Naive B cell (primary cell): ENCODE measurements at places on chromosomes 6 and 20. TPM values are rescaled to one million over a fixed set of nuclear protein-coding genes. Genes with fewer than 3 reads are reported as not detected.

DNA sequence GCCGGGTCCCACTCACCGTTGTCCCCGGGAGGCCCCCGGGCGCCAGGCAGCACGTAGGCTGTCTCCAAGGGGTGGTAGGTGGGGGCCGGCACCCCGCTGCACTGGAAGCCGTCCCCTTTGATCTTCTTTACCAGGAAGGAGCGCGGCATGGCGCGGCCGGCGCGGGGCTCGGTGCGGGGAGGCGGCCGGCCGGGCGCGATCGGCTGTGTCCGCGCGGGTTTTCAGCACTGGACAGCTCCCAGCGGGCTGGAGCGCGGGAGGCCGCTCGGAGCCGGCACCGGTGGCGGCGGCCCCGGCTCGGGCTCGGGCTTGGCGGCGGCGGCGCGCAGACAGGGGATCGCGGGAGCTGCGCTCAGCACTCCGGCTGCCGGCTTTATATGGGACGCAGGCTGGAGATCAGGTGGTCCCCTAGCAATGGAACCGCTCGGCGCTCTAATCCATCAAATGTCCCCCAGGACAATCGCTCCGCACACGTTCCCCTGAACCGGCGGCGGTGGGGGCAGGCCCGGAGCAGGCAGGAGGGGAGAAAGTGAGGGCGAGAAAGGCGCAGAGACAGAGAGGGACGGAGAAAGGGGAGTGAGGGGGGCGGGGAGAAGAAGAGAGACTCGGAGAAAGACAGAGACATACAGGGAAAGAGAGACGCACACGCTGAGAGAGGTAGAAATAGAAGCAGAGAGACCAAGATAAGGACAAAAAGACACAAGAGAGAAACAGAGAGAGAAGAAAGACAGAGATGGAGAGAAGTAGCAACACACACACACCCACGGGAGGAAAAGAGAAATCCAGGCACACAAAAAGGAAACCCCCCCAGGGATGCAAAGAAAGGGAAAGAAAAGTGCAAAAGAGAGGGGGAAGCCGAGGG, at the start of gene SCRT2:
TSS of gene SCRT2 (minus strand) at position 350 of the 862 bp plus-strand sequence. CDS start at position 149, 201 bp downstream.
- H3K27me3 ChIP-seq: peaks cover 89% of the 10 kb centered on the region
- no peak within 1 kb of the TSS for H3K27ac ChIP-seq
- peak; percentile 24 for DNase-seq
- peaks cover 28% of the 10 kb centered on the region for H3K4me1 ChIP-seq

DNA sequence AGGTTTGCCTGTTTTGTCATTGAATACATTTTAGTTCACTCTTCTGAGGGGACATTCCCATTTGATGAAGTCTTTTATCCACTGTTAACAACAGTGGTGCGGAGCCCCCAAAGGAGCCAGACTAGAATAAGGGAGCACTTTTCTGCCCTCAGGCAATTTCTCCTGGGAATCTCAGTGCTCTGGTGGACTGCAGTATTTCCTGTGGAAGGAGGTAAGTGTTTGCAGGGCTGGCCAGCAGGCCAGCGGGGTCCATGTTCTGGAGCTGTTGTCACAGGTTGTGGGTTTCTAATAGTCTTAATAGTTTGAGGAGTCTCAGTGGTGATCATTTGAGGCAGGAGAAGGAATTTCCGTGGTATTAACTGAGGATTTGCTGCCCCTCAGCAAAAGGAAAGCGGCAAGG, 83.5 kb downstream of the ASXL1 start:
- H3K36me3 ChIP-seq: peaks cover 8% of the 10 kb centered on the region
- peaks cover 32% of the 10 kb centered on the region for H3K4me1 ChIP-seq
- no peak overlapping the region for H3K4me3 ChIP-seq
- H3K27me3 ChIP-seq: no peaks in the 10 kb centered on the region

GRCh38 chr6:88145298-88145963, 20.7 kb downstream of the CNR1 start:
- DNase-seq: no peak
- no peak overlapping the region for H3K4me3 ChIP-seq
- peaks cover 20% of the 10 kb centered on the region for H3K4me1 ChIP-seq
- H3K27me3 ChIP-seq: peaks cover 24% of the 10 kb centered on the region

DNA sequence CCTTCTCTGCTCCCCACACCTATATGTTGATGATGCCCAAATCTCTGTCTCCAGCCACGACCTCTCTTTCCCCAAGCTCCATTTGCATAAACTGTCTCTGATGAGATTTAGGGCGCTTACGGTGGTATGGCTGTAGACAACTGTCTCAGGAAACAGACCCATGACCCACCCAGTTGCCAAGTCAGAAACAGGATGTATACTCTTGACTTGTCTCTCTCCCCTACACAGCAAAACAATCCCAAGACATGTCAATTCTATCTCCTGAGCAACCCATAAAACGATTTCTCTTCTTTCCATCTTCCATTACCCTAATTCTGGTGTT, 13.9 kb downstream of the GNL1 start:
- H3K27me3 ChIP-seq: no peaks in the 10 kb centered on the region
- peak overlapping the region; percentile 96 for H3K27ac ChIP-seq
- H3K4me3 ChIP-seq: peak overlapping the region; percentile 85
- H3K4me1 ChIP-seq: peaks cover 33% of the 10 kb centered on the region
- peak; percentile 68 for DNase-seq

DNA sequence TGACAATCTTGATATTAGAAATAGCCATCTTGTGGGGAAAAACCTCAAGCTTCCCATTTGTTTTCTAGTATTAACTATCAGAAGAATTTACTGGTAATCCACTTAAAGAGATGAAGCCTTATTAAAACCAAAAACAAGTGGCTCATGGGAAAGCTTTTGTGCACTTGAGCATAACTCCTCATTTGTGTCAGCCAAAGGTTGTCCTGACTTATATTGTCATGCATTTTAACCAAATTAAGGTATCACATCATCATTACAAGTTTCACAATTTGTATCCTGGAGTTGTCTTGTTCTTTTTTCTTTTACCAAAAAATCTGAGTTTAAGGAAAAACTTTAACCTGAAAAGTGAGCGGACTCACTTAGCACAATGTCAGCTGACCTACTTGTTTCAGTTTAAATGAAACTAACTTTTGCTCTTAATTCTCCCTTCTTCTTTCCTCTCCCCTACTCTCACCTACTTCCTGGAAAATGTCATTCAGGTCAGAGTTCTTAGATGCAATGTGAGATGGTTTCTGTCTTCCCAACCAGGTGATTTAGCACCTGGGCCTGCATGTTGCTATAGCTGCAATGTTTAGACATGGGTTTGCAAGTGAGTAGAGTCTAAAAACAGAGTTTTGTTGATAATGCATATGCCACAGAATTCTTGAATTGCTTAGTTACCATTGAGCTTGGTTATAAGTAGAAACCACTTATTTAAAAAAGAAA, 82.8 kb downstream of the TNFAIP3 start:
- no peaks in the 10 kb centered on the region for H3K27me3 ChIP-seq
- H3K36me3 ChIP-seq: no peaks in the 10 kb centered on the region
- no peak overlapping the region for H3K4me3 ChIP-seq
- peak overlapping the region; percentile 18 for H3K27ac ChIP-seq
- DNase-seq: no peak
- H3K4me1 ChIP-seq: peaks cover 22% of the 10 kb centered on the region

SLC22A7 gene
- not detected for polyA plus RNA-seq

DNA sequence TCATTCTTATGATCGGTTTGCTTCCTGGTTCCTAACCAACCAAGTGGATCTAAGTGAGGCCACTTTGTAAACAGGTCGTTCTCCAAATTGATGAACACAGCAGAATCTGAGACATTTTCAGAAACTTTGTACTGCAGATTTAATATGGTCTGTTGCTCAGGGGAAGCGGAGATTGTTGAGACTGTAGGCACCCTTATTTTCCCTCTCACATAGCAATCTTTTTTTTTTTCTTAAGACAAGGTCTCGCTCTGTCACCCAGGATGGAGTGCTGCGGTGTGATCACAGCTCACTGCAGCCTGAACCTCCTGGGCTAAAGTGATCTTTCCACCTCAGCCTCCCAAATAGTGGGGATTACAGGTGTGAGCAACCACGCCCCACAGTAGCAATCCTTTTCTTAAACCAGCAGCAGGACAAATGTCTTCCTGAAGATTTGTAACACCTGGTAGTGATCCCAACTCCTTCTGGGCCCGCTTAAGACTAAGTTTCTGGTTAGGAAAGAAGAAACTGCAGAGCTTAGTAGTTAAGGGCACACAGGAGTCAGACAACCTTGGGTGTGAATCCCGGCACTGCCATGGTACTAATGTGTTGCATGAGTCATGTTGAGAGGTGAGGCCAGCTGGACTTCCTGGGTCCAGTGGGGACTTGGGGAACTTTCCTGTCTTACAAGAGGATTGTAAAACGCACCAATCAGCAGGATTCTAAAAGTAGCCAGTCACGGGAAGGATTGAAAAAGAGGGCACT, 48.4 kb upstream of the EZR start:
- H3K27ac ChIP-seq: peak overlapping the region; percentile 99

DNA sequence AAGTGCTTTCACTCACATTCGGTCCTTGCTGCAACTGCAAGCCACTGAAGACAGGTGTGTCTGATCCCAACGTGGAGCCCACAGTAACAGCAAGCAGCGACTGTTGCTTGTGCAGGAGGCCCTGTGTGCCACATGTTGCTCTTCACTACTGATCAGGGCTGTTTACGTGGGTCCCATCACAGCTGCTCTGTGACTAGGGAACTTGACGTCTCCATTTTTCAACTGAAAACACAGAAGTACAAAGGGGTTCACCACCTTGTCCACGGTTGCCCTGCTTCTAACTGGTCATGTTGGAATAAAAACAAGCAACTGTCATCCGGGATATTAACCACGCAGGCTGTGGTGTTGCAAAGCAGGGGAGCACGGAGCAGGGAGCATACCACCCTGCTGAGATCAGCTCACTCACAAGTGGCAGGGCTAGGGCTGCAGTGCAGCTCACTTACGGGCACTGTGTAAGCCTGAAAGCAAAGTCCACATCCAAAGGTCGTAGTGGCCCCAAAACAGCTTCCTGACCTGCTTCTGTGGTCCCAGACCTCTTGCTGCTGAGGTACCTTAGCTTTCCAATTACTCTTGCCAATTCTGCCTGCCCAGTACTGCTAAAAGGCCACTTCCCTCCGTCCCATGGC, 105.8 kb upstream of the DUSP22 start:
- H3K27me3 ChIP-seq: no peaks in the 10 kb centered on the region

- no peak for DNase-seq
- no peak overlapping the region for H3K4me3 ChIP-seq
- H3K36me3 ChIP-seq: peaks cover 31% of the 10 kb centered on the region
- no peaks in the 10 kb centered on the region for H3K27me3 ChIP-seq
- H3K4me1 ChIP-seq: no peaks in the 10 kb centered on the region
- no peak overlapping the region for H3K27ac ChIP-seq
Measured at GRCh38 chr6:83948851-83949250, 84.7 kb upstream of the MRAP2 start.

DNA sequence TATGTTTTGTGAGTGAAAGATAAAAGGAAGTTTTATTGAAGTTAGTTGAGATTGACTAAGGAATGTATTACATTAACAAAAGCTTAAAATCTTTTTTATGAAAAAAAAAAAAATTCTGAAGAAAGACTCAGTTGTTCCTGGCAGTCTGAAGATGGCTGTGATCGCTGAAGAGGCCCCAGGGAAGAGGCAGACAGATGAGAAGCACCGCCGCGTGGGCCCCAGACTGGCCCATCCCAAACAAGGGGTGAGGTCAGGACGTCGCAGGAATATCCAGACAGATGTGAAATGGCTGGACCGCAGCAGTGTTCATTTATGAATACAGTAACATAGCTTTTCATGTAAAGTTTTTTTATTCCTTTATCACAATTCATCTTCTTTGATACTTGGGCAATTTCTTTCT, 194.2 kb downstream of the TBXT start:
- DNase-seq: no peak
- H3K4me3 ChIP-seq: no peak overlapping the region
- H3K4me1 ChIP-seq: no peaks in the 10 kb centered on the region
- H3K27me3 ChIP-seq: peaks cover 16% of the 10 kb centered on the region

- DNase-seq: no peak
- H3K4me1 ChIP-seq: no peaks in the 10 kb centered on the region
- H3K27me3 ChIP-seq: peaks cover 6% of the 10 kb centered on the region
- H3K4me3 ChIP-seq: no peak overlapping the region
Measured at GRCh38 chr20:51656726-51657260, 111.4 kb downstream of the ATP9A start.

DNA sequence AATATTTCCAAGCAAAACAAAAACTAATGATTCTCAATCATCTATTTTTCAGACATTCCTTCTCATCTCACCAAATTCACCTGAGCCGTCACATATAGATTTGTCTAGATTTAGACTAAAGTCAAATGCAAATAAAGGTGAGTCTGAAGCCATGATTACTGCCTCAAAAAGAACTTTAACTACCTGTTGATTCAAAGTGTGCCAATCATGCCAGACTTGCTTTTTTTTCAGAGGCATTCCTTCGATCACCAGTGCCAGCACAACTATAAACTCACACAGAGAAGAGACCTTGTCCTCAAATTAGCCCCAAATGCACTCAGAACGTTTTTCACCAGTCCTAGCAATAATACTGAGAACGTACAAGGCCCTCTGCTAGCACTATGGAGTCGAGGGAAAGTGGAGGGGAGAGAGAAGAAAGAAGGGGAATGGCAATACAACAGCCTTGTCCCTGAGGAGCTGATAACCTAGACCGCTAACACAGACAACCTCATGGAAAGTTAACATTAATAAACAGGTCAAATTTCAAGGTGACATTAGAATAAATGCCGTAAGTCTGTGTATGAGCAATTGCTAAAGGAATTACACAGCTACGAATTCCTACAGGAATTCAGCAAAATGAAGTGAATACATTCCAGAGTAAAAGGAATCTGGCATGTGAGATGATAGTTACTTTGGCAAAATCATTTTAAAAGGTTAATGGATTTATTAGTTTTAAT, 60.9 kb downstream of the EPB41L2 start:
- no peak overlapping the region for H3K27ac ChIP-seq
- no peak for DNase-seq
- peaks cover 6% of the 10 kb centered on the region for H3K36me3 ChIP-seq
- H3K4me1 ChIP-seq: peaks cover 67% of the 10 kb centered on the region

GRCh38 chr6:37456126-37456525, 23.1 kb downstream of the CMTR1 start:
- no peak overlapping the region for H3K27ac ChIP-seq
- H3K4me3 ChIP-seq: no peak overlapping the region
- no peaks in the 10 kb centered on the region for H3K27me3 ChIP-seq
- DNase-seq: no peak
- H3K4me1 ChIP-seq: peaks cover 2% of the 10 kb centered on the region

DNA sequence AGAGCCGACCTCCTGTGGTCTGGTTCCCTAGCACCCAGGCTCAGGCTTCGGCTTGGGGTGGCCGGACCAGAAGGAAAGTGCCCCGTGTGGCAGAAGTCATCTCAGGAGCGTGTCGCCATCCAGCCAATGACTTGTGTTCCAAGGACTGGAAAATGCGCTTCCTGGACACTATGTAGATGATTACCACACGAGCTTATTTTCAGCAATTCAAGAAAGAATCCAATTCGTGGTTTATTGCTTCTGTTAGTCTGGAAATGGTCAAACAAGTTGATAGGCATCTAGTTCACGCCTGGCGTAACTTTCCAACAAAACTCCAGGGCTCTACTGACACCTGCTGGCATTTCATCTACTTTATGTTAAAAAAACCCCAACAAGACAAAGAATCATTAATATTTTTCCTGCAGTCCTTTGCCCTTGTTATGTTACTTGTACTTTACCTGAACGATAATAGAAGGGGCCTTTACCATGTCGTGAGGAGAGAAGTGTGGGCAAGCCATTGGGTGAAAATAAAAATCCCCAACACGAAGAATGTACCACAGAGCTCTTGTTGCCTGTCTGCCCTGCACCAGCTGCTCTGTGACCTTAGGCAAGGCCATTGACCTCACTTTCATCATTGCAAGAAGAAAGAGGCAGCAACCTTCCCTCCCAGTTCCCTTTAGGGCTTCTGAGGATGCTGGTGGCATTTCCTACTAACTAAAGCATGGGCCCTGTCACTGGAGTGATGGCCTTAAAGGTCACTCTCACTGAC, 154.7 kb upstream of the LAMP5 start:
- no peaks in the 10 kb centered on the region for H3K27me3 ChIP-seq
- H3K27ac ChIP-seq: no peak overlapping the region
- H3K4me1 ChIP-seq: no peaks in the 10 kb centered on the region
- H3K36me3 ChIP-seq: no peaks in the 10 kb centered on the region
